ENCODE measurements at places on chromosomes 6 and 20. TPM values are rescaled to one million over a fixed set of nuclear protein-coding genes. Genes with fewer than 3 reads are reported as not detected.

JAG1 gene
- 15.6 TPM for polyA plus RNA-seq

AVP gene
- 1,079 TPM for polyA plus RNA-seq

FOXA2 gene
- 131 TPM for polyA plus RNA-seq

PCSK2 gene
- 181 TPM for polyA plus RNA-seq

All from brain (organoid and tissue), 16 donors.